IMR-90 (cell line): ENCODE measurements at places on chromosomes 1 and 21.

- DNase-seq = no peak
- H3K27me3 ChIP-seq = no peaks in the 10 kb centered on the region
- peaks cover 81% of the 10 kb centered on the region for H3K36me3 ChIP-seq
- H3K4me1 ChIP-seq = no peaks in the 10 kb centered on the region
- no peak overlapping the region for H3K4me3 ChIP-seq
- H3K27ac ChIP-seq = no peak overlapping the region
These were observed 20.5 kb downstream of the COL6A1 start for GRCh38 chr21:46001821-46002681.

DNA sequence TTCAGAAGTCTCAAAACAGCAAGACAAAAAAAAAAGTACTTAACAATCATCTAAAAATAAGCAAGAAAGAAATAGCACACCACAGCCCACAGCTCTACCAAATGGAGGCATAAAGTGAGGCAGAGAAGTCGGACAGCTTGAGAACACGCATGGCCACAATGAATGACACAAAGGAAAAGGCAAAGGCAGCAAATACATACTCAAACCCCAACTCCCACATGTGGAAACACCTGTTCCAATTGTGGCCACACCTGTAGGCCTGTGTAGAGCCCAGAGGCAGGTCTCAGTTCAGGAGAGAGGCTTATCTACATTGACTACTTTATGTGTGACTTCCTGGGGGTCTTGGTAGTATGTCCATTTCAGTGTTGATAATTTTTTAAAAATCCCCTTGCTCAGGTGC lies 543.5 kb downstream of the LMO4 start:
- H3K27me3 ChIP-seq = no peaks in the 10 kb centered on the region
- no peaks in the 10 kb centered on the region for H3K4me1 ChIP-seq
- H3K27ac ChIP-seq = no peak overlapping the region
- no peaks in the 10 kb centered on the region for H3K36me3 ChIP-seq
- H3K4me3 ChIP-seq = no peak overlapping the region

DNA sequence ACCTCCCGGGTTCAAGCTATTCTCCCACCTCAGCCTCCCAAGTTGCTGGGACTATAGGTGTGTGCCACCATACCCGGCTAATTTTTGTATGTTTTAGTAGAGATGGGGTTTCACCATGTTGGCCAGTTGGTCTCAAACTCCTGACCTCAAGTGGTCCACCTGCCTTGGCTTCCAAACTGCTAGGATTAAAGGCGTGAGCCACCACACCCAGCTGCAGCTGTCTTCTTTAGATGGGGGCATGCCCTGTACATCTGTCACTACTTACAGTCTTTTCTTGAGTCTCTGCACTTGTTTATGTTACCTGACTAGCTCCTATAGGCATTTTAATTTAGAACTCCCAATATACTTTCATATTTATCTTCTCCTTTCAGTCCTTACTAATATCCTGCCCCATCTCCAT lies 64.2 kb downstream of the SELENOF start:
- H3K27ac ChIP-seq = no peak overlapping the region
- H3K27me3 ChIP-seq = no peaks in the 10 kb centered on the region
- DNase-seq = no peak

- H3K27ac ChIP-seq = no peak overlapping the region
- H3K4me1 ChIP-seq = peaks cover 5% of the 10 kb centered on the region
- no peak overlapping the region for H3K4me3 ChIP-seq
- no peaks in the 10 kb centered on the region for H3K36me3 ChIP-seq
- peak; percentile 83 for DNase-seq
- peaks cover 6% of the 10 kb centered on the region; the same call in 1 of the 2 replicates for H3K27me3 ChIP-seq
These were observed 25.5 kb downstream of the CD34 start for GRCh38 chr1:207885129-207886032.

- peak; percentile 55 for DNase-seq
- peaks cover 42% of the 10 kb centered on the region for H3K36me3 ChIP-seq
- no peaks in the 10 kb centered on the region for H3K27me3 ChIP-seq
- H3K4me3 ChIP-seq = no peak overlapping the region
- peaks cover 14% of the 10 kb centered on the region for H3K4me1 ChIP-seq
- H3K27ac ChIP-seq = peak overlapping the region; percentile 52
These were observed 27.4 kb downstream of the MORC3 start for GRCh38 chr21:36347278-36347961.

DNA sequence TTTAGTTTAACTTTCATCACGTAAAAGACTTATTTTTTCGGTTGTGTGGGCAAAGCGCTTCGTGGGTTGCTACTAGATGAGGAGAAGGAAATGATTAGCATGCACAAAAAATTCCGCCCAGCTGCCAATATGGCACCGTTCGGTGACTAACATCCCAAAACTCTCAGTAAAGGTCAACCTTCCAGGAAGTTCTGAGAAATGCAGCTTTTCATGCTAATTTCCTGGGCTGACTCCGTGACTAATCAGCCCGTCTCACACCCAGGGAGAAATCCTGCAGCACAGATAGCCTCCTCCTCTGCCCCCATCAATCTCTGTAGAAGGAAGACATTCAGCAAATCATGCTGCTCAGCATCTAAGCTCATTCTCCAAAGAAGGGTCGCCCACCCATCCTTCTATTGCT lies 34.1 kb downstream of the TMCO4 start:
- H3K27me3 ChIP-seq = no peaks in the 10 kb centered on the region
- peaks cover 12% of the 10 kb centered on the region for H3K4me1 ChIP-seq
- DNase-seq = peak; percentile 92
- H3K36me3 ChIP-seq = peaks cover 4% of the 10 kb centered on the region; the same call in 1 of the 2 replicates
- H3K27ac ChIP-seq = peak overlapping the region; percentile 84
- H3K4me3 ChIP-seq = no peak overlapping the region

- no peaks in the 10 kb centered on the region for H3K36me3 ChIP-seq
- H3K27ac ChIP-seq = no peak overlapping the region
- DNase-seq = no peak
- H3K27me3 ChIP-seq = no peaks in the 10 kb centered on the region; the same call in 1 of the 2 replicates
- H3K4me1 ChIP-seq = no peaks in the 10 kb centered on the region
These were observed 16.4 kb downstream of the CD2 start for GRCh38 chr1:116770625-116771024.

DNA sequence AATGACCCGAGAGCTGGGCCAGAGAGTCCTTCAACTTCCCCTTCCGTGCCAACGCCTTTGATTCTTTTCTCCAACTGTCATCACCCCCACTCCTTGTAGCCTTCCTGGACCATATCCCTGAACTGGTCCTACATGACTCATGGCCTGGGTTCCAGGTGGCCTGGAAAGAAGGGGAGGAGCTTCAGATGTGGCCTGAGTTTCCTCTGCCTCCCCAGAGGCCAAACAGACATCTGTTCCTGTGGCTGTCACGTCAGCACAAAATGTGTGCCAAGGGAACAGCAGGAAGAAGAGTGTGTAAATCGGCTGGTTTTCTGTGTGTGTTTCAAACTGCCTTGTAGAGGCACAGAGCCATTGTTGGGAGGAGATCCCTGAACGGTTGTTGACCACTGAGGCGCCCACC lies 24.9 kb upstream of the KIRREL1 start:
- peak; percentile 85 for DNase-seq
- H3K4me1 ChIP-seq = peaks cover 15% of the 10 kb centered on the region
- H3K36me3 ChIP-seq = no peaks in the 10 kb centered on the region

DNA sequence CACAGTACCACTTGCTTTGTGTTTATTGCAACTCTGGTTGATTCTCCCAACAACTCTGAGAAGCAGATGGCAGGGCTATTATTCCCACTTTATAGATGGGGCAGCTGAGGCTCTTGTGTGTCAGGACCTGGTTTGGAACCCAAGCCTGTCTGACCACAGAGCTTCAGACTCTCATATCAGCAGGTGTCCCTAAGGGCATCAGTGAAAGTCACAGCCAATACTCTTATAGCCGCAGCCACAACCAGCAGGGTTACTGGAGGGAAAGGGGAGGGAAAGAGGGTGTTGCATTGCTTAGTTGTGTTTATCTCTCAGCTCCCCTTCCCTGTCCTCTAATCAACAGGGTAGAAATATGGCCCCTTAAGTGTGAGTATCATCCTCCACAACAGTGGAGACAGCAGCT lies 304.0 kb downstream of the RRAGC start:
- DNase-seq = no peak
- H3K27ac ChIP-seq = no peak overlapping the region
- H3K4me1 ChIP-seq = no peaks in the 10 kb centered on the region
- H3K27me3 ChIP-seq = peaks cover 6% of the 10 kb centered on the region
- no peaks in the 10 kb centered on the region for H3K36me3 ChIP-seq
- no peak overlapping the region for H3K4me3 ChIP-seq

- DNase-seq = no peak
- H3K4me1 ChIP-seq = no peaks in the 10 kb centered on the region
- peaks cover 31% of the 10 kb centered on the region for H3K27me3 ChIP-seq
- H3K4me3 ChIP-seq = no peak overlapping the region
These were observed 18.0 kb downstream of the UBE2T start for GRCh38 chr1:202323731-202324130.

DNA sequence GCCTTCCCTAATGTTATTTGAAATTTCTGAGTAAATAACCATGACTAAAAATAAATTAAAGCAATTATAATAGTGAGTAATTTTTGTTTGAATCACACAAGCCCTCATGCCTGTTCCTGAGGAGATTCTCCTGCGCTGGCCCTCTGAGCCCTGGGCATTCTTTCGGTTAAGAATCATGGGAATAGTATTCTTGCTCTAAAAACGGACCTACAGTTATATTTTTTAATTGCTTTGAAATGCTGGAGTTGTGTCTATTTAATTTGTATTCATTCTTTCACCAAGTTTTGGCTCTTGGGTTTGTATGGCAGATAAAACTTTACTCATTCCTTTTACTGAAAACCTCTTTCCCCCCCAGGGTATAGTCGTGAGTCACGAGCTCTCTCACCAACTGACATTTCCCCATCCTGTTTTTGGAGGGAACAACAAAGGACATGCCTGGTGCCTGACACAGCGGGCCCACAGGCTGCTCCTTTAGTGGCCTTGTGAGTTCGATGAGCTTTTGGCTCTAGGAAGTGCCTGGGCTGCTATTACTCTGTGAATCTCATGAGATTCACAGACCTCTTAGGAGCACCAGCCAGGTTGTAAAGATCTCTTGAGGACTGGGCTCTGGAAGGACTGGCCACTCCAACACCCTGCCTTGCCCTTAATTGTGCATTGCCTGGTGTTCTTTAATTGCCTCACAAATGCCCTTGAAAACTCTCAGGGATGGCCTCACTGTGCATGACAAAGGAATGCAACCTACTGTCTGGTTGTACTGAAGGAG lies 58.6 kb downstream of the DDR2 start:
- no peak overlapping the region for H3K4me3 ChIP-seq
- H3K4me1 ChIP-seq = peaks cover 26% of the 10 kb centered on the region
- H3K36me3 ChIP-seq = peaks cover 6% of the 10 kb centered on the region; the same call in 1 of the 2 replicates
- H3K27ac ChIP-seq = peak overlapping the region; percentile 95
- no peaks in the 10 kb centered on the region for H3K27me3 ChIP-seq

GRCh38 chr1:6602669-6603237 lies at the start of gene KLHL21:
Gene KLHL21, minus strand, starts transcription at chr1:6602869. Its CDS starts 52 bp downstream, at chr1:6602817.
- H3K36me3 ChIP-seq = peaks cover 9% of the 10 kb centered on the region; the same call in 1 of the 2 replicates
- peak within 1 kb of the TSS; percentile 88 for H3K4me3 ChIP-seq
- peak; percentile 86 for DNase-seq
- H3K4me1 ChIP-seq = peaks cover 14% of the 10 kb centered on the region

- H3K27me3 ChIP-seq = peaks cover 52% of the 10 kb centered on the region
- no peak overlapping the region for H3K4me3 ChIP-seq
- no peak for DNase-seq
- H3K4me1 ChIP-seq = no peaks in the 10 kb centered on the region
- no peak overlapping the region for H3K27ac ChIP-seq
These were observed 48.7 kb upstream of the KCNJ15 start for GRCh38 chr21:38208118-38208517.

DNA sequence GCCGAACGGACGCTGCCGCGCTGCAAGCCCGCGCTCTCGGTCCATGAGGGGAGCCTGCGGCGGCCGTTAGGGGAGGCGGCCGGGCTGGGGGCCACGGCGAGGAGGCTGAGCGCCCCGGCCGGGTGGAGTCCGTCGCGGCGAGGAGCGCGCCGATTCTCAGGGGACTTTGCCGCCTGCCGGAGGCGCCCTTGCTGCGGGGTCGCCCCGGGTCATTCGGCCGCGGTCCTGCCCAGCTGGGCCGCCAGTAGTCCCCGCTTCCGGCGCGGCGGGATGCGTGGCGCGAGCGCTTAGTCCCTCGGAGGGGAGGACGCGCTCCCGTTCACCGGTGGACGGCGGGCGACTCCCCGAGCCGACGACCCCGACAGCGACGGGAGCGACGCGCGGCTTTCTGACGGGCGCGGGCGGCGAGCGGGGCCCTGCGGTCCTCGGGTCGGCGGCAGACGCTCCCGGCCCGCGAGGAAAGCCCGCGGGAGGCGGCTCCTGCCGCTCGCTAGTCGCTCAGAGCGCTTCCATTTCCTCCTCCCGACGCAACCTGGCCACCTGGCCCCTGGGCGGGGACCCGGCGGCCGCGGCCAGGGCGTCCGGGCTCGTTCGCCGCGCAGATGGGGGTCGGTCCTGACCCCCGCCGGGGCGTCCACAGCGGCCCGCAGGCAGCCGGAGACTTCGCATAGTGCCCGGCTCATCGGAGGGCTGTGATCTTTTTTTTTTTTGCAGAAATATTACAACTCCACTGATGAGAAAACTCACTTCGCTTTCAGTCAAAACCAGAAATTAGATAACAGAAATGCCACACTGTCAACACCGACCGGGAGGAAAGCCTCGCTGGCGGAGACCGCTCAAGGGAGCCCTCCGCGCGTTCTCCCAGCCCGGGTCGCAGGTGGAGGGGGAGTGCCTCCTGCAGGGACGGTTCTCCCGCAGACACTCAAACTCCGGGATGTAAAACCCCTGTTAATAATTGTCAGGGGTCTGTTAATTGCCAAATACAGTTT lies 641 bp upstream of the ZBTB21 start:
- no peaks in the 10 kb centered on the region for H3K27me3 ChIP-seq
- H3K36me3 ChIP-seq = peaks cover 5% of the 10 kb centered on the region
- peaks cover 2% of the 10 kb centered on the region; the same call in 1 of the 2 replicates for H3K4me1 ChIP-seq
- no peak for DNase-seq

DNA sequence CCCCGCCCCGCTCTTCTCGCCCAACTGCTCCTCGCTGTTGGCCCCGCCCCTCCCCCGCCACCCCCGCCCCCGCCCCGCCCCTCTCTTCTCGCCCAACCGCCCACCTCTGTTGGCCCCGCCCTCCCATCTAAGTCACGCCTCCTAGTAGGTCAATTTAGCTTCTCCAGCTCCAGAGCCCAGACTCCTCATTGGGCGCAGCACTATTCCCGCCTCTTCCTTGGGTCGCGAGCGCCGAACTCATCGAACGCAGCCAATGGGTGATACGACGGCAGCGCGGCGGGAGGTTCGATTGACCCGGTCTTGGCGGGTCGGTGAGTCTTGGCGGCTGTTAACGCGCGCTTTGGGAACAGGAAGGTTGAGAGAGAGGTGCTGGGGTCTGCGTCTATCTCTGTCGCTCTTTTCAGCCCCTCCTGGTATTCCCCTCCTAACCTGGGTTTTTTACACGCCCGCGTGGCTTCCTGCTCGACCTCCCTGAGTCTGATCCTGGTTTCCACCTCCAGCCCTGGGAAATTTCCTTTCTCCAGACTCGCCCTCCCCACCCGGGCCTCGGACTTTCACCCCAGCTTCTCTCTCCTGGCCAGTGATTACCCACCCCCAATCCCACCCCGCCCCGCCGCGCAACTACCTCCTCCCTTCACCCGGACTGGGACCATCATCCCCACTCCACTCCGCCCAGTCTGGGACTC lies at the start of gene RAD54L:
Gene RAD54L (plus strand): TSS at position 328 of the 686 bp plus-strand sequence. CDS start 643 bp downstream, outside the sequence.
- no peaks in the 10 kb centered on the region for H3K27me3 ChIP-seq
- peak within 1 kb of the TSS; percentile 50 for H3K27ac ChIP-seq
- H3K4me1 ChIP-seq = peaks cover 3% of the 10 kb centered on the region; the same call in 1 of the 2 replicates

GRCh38 chr21:27534206-27534605 lies 567.3 kb upstream of the ADAMTS5 start:
- H3K4me3 ChIP-seq = no peak overlapping the region
- H3K4me1 ChIP-seq = peaks cover 1% of the 10 kb centered on the region; the same call in 1 of the 2 replicates
- H3K36me3 ChIP-seq = no peaks in the 10 kb centered on the region
- no peak overlapping the region for H3K27ac ChIP-seq
- DNase-seq = no peak

GRCh38 chr1:154628121-154628405 lies 20.1 kb upstream of the ADAR start:
- peak overlapping the region; percentile 83 for H3K4me3 ChIP-seq
- H3K27me3 ChIP-seq = peaks cover 8% of the 10 kb centered on the region; the same call in 1 of the 2 replicates
- peak overlapping the region; percentile 82 for H3K27ac ChIP-seq
- H3K4me1 ChIP-seq = peaks cover 9% of the 10 kb centered on the region
